NCI-H1694 treated with DMSO at 0.1 percent for 48 hours (cell line): ENCODE measurements at places on chromosomes 5 and 9.

GRCh38 chr5:40986666-40987065 is 77.4 kb downstream of the C7 start:
- no peak for DNase-seq

GRCh38 chr5:114176356-114176755 is 185.5 kb upstream of the KCNN2 start:
- no peak for DNase-seq

DNA sequence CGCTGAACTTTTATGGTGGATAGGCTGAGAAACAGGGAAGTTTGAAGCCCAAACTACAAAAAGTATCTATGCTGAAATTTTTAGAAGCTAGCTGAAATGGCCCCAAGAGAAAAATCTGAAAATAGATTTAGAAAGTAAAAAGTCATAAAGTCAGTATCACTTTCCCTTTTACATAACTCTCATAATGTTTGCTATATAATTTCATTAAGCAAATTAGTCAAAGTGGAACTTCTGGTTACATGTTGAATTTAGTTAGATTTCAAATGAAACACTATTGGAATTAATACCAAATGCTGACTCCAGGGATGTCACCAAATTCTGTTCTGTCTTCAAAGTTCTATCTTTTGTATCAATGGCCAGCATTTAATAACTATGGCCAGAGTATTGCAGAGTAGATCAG is 126.9 kb downstream of the TTC39B start:
- no peak for DNase-seq

DNA sequence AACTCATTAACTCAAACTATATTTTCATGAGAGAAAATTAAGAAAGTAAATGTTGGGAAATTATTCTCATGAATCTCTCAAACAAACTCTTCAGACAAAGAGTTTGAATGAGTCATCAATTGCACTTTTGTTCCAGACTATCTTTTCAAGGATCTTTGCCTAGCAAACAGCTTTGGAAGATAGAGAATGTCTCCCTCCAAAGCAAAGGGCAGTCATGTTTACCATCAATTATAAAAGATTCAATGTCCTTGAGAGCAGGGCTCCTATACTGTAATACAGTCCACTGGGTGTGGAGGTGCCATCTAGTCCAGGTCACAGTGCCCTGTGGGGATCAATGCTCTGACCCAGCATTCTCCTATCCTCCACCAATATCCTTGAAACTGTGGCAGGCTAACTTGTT is 1429.3 kb downstream of the EFNA5 start:
- no peak for DNase-seq

DNA sequence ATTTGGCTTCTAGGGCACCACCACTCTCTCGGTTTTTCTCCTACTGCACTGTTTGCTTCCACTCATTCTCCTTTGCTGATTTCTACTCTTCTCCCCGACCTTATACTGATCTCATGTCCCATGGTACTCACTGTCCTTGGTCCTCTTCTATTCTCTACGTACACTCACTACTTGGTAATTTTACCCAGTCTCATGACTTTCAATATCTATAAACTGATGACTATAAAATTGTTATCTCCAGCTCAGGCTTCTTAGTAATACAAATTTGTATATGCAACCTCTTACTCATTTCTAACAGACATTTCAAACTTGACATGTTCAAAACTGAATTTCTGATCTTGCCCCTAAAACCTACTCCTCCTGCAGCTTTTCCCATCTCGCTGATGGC is 4.1 kb downstream of the RAPGEF6 start:
- DNase-seq = no peak

- no peak for DNase-seq
These were observed 126.5 kb upstream of the LARP1 start for GRCh38 chr5:154628685-154629084.

DNA sequence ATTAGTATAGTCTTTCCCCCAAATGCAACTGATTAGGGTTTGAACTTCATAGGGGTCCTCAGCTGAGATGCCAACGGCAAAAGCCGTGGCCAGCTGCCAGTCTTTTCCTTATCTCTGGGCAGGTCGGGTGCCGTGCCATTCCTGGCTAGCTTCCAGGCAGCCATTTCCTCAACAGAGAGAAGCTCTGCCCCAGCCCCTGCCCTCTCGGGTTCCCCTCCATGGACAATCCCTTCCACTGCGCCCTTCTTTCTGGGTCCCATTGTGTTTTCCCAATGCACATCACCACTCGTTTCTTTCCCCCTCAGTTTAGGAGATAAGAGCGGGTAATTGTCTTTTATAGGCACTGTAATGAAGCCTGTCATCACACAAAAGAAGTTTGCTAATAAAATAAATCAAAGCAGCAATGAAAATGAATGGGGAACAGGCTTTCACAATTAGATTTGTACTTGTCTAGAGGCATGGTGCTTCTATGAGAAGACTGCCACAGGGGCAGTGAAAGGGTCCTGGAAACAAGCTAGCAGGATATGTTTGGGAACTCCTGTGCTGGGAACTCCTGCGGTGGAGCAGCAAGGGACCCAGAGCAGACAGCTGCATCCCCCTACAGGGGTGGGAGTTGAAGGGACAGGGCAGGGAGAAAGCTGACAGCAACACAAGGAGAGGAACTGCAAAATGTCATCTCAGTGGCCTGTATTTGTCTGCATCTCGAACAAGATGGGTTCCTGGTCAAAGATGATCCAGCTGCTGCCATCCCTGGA is 48.0 kb upstream of the SAP30L start:
- DNase-seq = no peak

DNA sequence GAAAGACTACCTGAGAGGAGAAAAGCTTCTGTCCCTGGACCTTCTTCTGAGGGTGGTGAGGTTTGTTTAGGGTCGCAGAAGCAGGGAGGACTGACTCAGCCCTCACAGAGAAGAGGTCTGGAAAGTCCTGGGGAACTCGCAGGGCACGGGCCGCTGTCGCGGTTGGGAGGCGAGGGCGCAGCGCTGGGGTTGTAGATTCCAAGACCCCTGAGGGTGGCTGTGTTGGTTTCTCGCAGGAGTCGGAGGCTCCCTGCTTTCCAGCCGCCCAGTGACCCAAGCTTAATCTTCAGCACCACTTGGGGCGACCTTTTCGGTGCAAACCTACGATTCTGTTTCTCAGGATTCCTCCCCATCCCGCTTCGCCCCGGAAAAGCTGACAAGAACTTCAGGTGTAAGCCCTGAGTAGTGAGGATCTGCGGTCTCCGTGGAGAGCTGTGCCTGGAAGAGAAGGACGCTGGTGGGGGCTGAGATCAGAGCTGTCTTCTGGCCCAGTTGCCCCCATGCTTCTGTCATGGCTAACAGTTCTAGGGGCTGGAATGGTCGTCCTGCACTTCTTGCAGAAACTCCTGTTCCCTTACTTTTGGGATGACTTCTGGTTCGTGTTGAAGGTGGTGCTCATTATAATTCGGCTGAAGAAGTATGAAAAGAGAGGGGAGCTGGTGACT is 482 bp downstream of the SLC27A6 start:
- DNase-seq = no peak

- DNase-seq = no peak
These were observed 6.2 kb upstream of the CD180 start for GRCh38 chr5:67202828-67203227.

DNA sequence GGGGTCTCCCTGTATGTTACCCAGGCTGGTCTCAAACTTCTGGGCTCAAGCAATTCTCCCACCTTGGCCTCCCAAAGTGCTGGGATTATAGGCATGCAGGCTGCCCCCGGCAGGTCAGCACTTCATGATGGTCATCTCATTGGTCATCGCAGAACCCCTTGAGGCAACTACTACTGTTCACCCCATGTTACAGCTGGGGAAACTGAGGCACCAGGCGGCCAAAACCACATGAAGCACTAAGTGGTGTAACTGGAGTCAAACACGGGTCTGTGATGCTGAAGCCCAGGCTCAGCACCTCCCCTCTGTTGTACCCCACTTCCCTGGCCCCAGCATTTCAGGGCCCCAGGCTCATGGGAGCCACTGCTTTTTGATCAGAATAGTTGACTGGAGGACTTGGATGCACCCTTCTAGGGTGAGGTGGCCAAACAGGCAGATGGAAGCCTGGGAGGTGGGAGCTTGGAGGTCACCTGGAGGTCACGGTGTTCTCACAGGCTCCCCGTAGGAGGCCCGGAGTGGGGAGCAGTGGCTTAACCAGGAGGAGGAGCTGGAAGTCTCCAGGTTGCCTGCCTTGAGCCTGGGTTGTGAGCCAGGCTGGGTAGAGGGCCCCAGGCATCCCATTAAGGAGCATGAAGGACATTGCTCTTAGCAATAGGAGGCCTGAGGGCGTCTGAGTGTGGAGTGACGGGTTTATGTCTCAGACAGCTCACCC is 57.3 kb upstream of the RPL26L1 start:
- DNase-seq = no peak

- DNase-seq = no peak
These were observed 16.1 kb downstream of the GFI1B start for GRCh38 chr9:132994410-132995120.

DNA sequence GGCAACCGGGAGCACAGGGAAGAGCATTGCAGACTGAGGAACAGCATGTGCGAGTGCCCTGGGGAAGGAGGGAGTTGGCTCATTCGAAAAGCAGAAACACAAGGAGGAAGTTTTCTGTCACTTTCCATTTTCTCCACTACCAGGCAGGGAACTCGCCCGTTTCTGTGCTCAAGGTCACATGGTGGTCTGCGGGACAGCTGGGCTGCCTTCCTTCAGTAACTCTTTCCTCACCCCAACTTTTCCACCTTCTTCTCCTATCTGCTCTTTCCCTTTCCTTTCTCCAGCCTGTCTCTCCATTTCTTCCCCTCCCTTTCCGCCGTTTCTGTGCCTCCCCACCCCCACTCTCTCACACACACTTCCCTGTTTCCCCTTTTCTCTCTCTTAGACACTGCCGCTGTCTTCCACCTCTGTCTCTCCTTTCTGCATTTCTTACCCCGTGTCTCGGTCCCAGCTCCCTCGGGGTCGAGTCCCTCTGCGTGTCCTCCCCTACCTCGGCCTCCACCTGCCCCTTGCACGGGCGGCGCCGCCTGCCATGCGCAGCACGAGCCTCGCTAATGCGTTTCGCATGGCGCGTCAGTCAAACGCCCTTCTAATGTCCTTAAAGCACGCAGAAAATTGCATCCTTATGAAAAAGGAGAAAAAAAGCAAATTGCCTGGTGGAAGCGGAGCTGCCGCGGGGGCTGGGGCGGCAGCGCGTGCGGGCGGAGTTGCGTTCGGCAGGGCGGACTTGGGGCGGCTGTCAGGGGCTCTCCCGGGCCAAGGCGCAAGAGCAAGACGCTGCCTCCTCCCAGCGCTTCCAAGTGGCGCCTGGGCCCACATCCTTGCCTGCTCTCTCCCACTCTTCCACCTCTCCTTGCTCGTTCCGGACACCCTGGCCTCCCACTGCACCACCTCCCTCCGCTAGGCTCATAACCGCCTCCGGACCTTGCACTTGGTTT is 9.5 kb downstream of the BARX1 start:
- DNase-seq = no peak

DNA sequence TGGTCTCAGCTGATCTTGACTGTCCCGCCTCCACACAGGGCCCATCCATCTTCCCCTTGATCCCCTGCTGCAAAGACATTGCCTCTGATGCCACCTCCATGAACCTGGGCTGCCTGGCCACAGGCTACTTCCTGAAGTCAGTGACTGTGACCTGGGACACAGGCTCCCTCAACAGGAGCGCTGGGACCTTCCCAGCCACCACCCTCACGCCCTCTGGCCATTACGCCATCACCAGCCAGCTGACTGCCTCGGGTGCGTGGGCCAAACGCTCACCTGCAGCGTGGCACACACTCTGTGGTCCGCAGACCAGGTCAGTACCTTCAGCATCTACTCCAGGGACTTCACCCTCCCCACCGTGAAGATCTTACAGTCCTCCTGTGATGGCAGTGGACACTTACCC is 71.9 kb downstream of the INSL6 start:
- no peak for DNase-seq

- no peak for DNase-seq
These were observed 86.6 kb upstream of the NR4A3 start for GRCh38 chr9:99735041-99735440.

- DNase-seq = no peak
These were observed 2185.8 kb upstream of the ACO1 start for GRCh38 chr9:30198463-30199309.

GRCh38 chr5:60161340-60161934 is 267.9 kb upstream of the PDE4D start:
- DNase-seq = peak; percentile 4

DNA sequence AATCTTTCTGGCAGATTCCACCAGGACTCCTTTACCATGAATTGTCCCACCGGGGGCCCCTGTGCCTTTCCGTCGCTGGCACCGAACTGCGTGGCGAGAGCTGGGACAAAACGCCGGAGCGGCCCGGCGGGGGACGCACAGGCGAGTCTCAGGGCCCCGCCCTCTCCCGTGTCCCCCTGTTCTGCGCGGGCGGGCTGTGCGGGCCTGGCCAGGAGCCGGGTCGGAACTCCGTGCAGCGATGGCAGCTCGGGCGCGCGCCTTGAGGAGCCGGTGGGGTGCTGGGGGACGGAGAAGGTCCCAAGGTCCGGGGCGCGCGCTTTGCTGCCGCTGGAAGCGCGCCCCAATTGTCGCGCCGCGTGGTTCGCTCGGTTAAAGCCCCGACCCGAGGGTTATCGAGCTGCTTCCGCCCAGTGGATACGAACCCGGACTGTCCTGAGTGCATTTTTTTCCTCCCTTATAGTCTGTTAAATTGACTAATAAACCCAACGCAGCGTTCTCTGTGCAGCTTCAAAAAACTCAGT is 125.3 kb downstream of the TMEM174 start:
- no peak for DNase-seq

GRCh38 chr5:80318212-80318611 is 1.6 kb upstream of the SPZ1 start:
- peak; percentile 53 for DNase-seq

DNA sequence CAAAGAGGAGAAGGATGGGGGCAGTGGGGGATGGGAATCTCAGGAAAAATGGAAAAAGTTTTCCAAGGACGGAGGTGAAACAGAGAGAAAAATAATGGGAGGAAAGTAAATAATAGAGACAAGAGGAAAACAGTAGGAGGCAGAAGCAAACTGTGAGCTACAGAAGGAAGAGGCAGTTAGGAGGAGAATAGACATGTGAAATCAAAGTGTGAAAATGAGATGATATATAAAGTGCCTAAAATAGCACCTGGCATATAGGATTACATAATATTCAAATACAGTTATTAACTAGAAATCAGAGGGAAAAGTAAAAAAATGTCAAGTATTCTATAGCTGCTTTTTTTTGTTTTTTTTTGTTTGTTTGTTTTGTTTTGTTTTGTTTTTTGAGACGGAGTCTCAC is 44.0 kb upstream of the PLIN2 start:
- DNase-seq = no peak

GRCh38 chr9:79237861-79238260 is 333.9 kb upstream of the TLE4 start:
- no peak for DNase-seq

GRCh38 chr5:127909066-127909465 is 174.5 kb upstream of the SLC12A2 start:
- DNase-seq = peak; percentile 16

DNA sequence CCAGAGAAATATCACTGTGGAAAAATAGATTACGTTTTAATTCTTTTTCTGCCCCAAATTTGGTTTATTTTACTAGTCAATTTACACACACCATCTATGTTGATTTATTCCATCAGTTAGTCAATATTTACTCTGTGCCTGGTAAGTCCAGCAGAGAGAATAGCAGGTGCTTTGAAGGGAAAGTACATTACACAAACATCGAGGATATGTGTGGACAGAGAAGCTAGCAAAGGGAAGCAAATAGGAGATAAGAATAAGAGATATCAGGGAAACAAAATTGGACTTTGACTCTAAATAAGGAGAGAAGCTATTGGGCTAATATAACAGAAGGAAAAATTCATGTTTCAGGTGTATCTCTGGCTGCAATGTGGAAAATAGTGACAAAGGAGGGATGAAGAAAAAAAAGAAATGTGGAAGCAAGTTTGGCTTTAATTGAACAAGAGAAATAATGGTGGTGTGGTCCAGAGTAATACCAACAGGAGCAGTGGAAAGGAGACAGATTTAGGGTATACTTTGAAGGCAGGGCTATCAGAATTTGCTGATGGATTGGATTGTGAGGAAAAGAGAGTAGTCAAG is 587.7 kb upstream of the CDH6 start:
- no peak for DNase-seq
